ENCODE measurements at places on chromosomes 13 and 19.

GRCh38 chr19:49890349-49891311 is 6.1 kb downstream of the IL4I1 start:
- DNase-seq = peak; percentile 37

DNA sequence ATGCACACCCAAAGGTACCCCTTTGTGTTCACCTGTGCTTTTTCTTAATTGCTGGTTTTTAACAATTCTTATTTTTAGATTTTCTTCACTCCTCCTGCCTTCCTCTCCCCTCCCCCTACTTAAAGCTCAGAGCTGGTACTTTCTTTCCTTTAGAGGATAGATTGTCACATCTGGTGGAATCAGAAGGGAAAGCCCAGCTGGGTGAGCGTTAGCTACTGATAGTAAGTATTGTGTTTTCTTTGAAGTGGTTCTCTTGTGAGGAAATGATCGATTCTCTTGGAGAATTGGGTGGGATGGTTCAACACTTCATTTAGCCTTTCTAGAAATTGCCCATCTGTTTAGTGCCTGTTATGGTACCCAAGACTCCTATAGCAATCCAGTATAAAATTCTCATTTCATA is 84.8 kb downstream of the FLT1 start:
- no peak for DNase-seq

DNA sequence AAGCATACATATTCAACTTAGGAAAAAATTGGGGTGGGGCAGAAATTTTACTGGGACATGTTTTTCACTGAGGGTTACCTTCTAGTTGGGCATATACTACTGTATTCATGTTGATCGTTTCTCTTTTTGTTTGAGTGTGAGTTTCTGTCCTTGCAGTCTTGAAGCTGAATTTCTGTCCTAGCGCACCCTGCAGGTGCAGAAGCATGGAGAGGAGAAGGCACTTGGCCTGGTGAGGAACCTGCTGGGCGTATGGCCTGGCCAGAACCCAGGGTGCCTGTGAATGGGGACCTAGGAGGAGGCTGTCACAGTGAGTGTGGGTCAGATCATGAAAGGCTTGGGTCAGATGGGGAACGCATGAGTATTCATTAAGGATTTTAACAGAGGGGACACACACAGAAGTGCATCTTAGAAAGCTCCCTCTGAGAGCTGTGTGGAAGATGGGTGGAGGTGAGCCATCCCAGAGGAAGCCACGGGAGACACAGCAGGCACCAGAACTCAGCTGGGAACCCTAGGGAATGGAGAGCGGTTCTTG is 36.8 kb downstream of the SERP2 start:
- no peak for DNase-seq

DNA sequence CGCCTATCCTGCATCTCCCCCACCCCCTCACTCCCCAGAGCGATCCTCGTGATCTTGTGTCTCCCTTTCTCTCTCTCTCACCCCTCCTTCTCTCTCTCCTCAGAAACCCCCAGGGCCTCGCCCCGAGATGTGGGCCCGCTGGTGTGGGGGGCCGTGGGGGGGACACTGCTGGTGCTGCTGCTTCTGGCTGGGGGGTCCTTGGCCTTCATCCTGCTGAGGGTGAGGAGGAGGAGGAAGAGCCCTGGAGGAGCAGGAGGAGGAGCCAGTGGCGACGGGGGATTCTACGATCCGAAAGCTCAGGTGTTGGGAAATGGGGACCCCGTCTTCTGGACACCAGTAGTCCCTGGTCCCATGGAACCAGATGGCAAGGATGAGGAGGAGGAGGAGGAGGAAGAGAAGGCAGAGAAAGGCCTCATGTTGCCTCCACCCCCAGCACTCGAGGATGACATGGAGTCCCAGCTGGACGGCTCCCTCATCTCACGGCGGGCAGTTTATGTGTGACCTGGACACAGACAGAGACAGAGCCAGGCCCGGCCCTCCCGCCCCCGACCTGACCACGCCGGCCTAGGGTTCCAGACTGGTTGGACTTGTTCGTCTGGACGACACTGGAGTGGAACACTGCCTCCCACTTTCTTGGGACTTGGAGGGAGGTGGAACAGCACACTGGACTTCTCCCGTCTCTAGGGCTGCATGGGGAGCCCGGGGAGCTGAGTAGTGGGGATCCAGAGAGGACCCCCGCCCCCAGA is 12.8 kb upstream of the TOMM40 start:
- DNase-seq = no peak

- DNase-seq = no peak
Observed at GRCh38 chr13:48568370-48569103, 35.7 kb upstream of the RCBTB2 start.

- DNase-seq = no peak
Observed at GRCh38 chr13:103308667-103309066, 242.4 kb upstream of the SLC10A2 start.

DNA sequence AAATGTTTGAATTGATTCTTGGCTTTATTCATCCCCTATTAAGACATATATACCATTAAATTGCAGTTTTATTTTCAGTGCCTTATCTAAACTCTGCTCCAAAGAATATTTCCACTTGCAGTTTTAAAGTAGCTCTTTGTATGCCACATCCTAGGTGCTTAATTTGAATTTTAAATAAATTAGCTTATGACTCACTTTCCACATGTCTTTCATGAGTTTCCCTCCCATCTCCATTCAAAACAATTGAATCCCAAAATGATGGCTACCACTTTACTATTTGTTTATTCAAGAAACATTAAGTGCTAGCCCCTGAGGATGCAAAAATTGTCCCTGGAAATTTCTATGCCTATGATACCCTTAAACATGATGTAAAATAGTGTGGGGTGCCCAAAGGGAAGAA is 19.5 kb downstream of the PCDH20 start:
- no peak for DNase-seq

Measured in stimulated activated CD8-positive, alpha-beta memory T cell treated with anti-CD3 and anti-CD28 coated beads, Interleukin-7, amount 100 ng/mL, for 24 hours (primary cell).